ENCODE measurements at places on chromosomes 11 and 22.

- DNase-seq = no peak
These were observed 116.5 kb upstream of the MTNR1B start for GRCh38 chr11:92852946-92853345.

DNA sequence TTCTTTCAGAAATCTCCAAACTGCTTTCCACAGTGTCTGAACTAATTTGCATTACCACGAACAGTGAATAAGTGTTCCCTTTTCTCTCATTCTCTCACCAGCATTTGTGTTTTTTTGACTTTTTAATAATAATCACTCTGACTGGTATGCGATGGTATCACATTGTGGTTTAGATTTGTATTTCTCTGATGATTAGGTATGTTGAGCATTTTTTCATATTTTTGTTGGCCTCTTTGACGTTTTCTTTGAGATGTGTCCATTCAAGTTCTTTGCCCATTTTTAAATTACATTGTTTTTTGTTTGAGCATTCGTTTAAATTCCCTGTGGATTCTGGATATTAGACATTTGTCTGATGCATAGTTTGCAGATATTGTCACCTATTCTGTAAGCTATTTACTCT lies 1639.6 kb upstream of the TENM4 start:
- no peak for DNase-seq

GRCh38 chr11:14193644-14194043 lies 165.3 kb downstream of the RRAS2 start:
- no peak for DNase-seq

- no peak for DNase-seq
These were observed 52.9 kb upstream of the CARS1 start for GRCh38 chr11:3109921-3110706.

DNA sequence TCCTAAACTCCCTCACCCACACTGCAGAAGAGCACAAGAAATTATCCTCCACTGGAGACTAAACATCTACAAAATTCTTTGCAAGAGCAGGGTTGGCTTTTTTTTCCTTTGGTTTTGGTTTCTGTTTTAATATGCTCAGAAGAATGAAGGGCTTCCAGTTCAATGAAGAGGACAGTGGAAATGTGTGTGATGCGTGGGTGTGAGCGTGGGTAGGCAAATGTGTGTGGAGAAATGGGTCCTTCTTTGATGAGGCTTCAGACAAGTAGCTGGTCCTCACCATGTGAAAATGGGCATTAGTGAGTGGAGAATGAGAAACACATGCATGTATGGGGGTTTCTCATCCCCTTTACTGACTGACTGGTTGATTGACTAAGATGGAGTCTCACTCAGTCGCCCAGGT lies 263.3 kb upstream of the SYN3 start:
- no peak for DNase-seq

GRCh38 chr22:19737846-19738663 lies 14.7 kb downstream of the GP1BB start:
- DNase-seq = no peak

DNA sequence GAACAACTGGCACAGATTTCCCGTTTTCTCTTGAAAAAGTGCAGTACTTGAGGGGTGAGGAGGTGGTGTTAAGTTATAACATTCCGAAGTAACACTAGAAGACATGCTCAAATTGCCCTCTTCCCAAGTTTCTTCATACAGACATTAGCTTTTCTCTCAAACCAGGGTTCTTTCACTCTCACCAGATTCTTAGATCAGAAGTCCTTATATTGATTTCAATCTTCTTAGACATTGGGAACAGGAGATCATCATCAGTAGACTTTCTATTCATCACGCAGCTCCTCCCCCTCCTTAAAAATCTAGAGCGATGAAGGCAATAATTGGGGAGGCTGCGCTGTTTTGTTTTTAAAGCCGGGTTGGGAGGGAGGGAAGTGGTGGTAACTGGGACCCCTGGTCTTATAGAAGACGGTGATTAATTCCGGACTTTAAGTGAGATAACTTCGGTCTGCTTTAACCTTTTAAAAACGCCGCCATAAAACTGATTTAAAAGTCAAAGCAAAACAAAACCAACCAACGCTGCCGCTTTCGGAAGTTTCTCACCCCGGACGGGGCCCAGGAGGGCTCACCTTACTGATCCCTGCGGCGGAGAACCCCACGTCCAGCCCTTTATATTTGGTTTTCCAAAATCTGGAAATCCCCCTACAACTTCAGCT lies 665 bp downstream of the USP28 start:
- DNase-seq = no peak

GRCh38 chr11:122195790-122196189 lies 79.8 kb upstream of the BLID start:
- no peak for DNase-seq

- no peak for DNase-seq
These were observed 84.5 kb upstream of the PPARA start for GRCh38 chr22:46065691-46066454.

DNA sequence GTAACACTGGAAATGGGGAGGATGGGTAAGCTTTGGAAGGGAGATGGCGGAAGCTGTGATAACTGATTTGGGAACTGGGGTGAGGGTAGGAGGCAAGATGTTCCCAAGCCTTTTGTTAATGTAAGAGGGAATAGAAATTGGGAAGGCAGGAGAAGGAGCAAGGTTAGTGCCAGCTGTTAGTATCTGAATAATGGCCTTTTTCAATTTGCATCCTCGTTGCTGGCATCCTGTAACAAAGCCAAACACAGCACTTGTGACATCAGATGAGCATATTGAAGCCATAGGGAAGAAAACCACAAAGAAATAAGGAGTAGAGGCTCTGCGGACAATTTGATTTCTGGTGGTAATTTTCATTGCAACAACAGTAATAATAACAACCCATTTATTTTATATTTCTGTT lies 70.9 kb upstream of the CLMP start:
- DNase-seq = no peak

DNA sequence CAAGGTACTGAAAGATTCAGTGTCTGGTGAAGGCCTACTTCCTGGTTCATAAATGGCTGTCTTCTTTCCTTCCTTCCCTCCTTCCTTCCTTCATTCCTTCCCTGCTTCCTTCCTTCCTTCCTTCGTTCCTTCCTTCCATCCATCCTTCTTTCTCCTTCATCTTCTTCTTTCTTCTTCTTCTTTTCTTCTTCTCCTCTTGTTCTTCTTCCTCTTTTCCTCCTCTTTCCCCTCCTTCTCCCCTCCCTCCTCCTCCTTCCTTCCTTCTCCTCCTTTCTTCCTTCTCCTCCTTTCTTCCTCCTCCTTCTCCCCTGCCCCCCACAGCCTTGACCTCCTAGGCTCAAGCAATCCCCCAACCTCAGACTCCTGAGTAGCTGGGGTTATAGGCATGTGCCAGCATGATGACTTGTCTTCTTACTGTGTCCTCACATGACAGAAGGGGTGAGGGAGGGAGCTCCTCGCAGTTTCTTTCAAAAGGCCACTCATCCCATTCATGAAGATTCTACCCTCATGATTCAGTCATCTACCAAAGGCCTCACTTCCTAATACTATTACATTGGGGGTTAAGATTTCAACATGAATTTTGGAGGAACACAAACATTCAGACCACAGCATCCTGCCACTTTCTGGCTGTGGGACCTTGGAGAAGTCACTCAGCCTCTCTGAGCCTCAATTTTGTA lies 22.6 kb upstream of the CCDC134 start:
- no peak for DNase-seq

GRCh38 chr22:26267856-26268255 lies 98.6 kb downstream of the SEZ6L start:
- DNase-seq = no peak

DNA sequence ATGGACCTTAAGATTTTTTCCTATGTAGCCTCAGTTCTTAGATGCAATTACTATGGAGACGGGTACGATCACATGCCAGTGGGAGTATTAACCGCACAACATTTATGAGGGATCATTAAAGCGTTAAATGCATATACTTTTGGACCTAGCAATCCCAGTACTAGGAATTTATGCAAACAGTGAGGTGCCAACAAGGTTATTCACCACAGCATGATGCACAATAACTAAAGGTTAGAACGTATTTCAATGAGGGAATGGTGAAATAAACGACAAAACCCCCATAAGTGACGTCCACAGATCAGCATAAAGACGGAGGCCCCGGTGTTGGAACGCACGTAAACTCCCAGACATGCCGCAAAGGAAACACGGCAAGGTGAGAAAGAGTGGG lies 539 bp downstream of the SIRT3 start:
- no peak for DNase-seq

DNA sequence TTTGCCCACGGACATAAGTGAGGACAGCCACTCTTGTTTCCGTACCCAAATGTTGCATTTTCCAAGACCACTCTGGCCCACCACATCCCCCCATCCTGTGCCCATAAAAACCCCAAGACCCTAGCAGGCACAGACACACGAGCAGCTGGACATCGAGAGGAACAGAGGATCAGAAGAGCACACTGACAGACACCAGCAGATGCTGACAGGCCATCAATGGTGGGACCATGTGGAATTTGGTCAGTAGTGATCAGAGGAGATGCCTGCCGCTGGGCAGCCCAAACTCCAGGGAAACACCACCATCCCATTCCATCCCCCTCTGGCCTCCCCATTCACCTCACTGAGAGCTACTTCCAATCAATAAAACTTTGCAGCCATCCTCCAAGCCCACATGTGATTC lies 87.0 kb downstream of the DLG2 start:
- DNase-seq = no peak

GRCh38 chr11:17725174-17725573 lies 5.8 kb downstream of the MYOD1 start:
- DNase-seq = no peak

GRCh38 chr11:77842441-77843121 lies 21.6 kb downstream of the AAMDC start:
- DNase-seq = no peak

GRCh38 chr11:128840783-128841182 lies 26.3 kb downstream of the KCNJ1 start:
- no peak for DNase-seq

DNA sequence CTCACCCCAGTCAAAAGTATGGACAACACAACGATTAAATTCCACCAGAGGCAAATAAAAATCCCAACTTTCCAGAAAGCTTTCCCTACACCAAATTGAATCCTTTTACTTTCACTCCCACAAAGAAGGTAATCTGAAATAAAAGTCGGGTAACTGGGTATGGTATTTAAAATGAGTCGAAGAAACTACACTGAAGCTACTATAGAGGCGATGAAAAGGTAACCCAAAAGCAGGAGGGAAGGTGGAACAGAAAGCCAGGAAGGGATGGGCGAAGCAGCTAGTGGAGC lies 1.1 kb downstream of the PICALM start:
- DNase-seq = no peak

All from hippocampal formation (tissue), 2 donors.